B cell (primary cell): ENCODE measurements at places on chromosomes 12 and 14. TPM values are rescaled to one million over a fixed set of nuclear protein-coding genes. Genes with fewer than 3 reads are reported as not detected.

The KLRG1 gene
- total RNA-seq, result 3.2 and 3.9 TPM in 2 replicates

The SELPLG gene
- 6.1 and 6.2 TPM in 2 replicates for total RNA-seq

The NTN4 gene
- not detected in 2 replicates for total RNA-seq

The FAM181A gene
- not detected in 2 replicates for total RNA-seq
